HL-60 (cell line): ENCODE measurements at places on chromosomes 12 and 14.

DNA sequence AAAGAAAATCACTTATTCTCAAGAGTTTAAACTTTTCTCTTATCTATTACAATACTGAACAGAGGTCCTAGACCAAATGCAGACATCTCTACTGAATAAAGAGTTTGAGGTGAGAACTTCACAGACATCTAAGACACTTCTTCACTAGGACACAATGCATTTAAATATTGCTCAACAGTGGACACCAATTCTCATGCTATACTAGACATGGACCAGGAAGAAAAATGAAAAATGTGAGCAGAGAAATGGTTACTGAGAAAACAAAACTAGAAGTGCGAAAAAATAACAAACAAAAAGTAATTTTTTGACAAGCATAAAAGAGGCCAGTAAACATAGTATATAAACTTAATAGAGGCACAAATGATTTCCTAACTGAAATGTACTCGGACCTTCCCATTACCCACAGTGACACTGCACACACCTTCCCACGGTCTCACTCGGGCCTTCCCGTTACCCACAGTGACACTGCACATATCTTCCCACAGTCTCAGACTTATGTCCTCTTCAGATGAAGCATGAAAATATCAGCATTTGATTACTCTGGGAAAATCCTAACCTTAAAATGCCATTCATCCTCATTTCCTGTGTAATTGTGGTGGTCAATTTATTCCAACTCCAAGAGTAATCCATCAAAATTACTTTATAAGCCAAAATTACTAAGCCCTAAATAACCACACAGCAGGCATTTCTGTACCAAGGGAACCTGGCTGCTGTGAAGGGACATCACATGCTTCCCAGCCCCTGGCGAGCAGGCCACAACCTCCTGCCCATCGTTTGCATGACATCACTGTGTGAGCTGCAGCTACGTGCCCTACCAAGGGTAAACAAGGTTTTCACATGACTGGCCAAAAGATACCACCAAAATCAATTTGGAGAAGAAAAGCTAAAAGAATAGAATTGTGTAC lies 6.4 kb downstream of the SLC15A4 start:
- no peak for DNase-seq

GRCh38 chr14:77032844-77033621 lies 4.5 kb upstream of the IRF2BPL start:
- DNase-seq = peak; percentile 76

GRCh38 chr12:11723993-11724392 lies 74.5 kb downstream of the ETV6 start:
- DNase-seq = no peak

DNA sequence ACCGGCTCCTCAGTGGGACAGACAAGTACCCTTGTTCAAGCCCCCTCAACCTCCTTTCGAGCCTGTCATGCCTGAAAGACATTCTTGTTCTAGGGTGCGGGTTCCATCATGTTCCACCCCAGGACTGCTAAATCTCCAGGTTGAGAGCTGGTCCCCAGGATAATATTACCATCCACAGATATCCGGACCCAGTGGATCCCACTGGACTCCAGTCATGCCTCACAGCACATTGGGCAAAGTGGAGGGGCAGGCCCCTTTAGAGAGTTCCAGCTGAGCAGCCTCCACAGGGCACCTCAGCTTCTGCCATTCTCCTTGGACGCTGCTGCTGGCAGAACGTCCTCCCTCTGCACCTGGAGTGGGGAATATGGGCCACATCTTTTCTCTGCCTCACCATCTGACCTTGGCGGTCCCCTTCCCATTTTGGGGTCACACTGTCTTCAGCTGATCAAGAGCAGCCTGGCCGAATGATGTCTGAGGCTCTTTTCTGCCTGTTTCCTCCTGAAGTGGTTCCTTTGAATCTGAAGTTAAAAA lies 137.4 kb downstream of the BCL11B start:
- no peak for DNase-seq

GRCh38 chr14:21431126-21431525 lies 24.8 kb downstream of the CHD8 start:
- DNase-seq = no peak

DNA sequence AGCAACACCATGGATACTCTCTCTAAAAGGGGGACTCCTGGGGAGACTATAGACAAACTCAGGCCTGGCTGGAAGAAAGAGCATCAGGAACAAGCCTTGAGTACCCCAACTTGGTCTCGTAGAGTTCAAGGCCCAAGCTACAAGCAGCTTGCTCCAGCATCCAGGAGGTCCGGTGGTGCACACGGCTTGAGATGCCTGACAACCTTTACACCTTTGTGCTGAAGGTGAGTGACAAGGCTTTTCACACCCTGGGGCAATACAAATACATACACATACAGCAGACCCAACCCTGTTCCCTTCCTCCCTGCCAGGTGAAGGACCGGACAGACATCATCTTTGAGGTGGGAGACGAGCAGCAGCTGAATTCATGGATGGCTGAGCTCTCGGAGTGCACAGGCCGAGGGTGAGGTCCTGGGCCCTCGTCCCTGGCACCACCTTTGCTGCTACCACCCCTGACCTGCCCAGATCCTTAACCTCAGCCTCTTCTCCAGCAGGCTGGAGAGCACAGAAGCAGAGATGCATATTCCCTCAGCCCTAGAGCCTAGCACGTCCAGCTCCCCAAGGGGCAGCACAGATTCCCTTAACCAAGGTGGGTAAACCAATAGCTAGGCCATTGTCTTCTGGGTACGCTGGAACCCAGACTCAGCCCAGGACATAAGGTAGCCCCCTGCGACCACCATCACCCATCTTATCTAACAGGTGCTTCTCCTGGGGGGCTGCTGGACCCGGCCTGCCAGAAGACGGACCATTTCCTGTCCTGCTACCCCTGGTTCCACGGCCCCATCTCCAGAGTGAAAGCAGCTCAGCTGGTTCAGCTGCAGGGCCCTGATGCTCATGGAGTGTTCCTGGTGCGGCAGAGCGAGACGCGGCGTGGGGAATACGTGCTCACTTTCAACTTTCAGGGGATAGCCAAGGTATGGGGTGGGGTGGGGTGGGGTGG lies 41.2 kb downstream of the SH2B3 start:
- DNase-seq = no peak
